ENCODE measurements at places on chromosomes 5 and 9. TPM values are rescaled to one million over a fixed set of nuclear protein-coding genes. Genes with fewer than 3 reads are reported as not detected.

Gene NUDT12
- total RNA-seq = 33.0 TPM

Gene CLTA
- 136 TPM for total RNA-seq

Gene TMEM174
- total RNA-seq = not detected

Gene TIGD6
- 4.6 TPM for total RNA-seq

Gene INSL4
- not detected for total RNA-seq

Gene ECM2
- 5.3 TPM for total RNA-seq

Gene RAB3C
- total RNA-seq = 230 TPM

Gene PDE6A
- total RNA-seq = not detected

Gene GZMA
- not detected for total RNA-seq

Gene C5orf52
- not detected for total RNA-seq

Gene MAMDC2
- 2.5 TPM for total RNA-seq

Gene PRDM9
- not detected for total RNA-seq
